ENCODE measurements at places on chromosomes 13 and 19. TPM values are rescaled to one million over a fixed set of nuclear protein-coding genes. Genes with fewer than 3 reads are reported as not detected.
A peak's percentile ranks its signal among the peaks of the same experiment; 100 is the strongest.

DNA sequence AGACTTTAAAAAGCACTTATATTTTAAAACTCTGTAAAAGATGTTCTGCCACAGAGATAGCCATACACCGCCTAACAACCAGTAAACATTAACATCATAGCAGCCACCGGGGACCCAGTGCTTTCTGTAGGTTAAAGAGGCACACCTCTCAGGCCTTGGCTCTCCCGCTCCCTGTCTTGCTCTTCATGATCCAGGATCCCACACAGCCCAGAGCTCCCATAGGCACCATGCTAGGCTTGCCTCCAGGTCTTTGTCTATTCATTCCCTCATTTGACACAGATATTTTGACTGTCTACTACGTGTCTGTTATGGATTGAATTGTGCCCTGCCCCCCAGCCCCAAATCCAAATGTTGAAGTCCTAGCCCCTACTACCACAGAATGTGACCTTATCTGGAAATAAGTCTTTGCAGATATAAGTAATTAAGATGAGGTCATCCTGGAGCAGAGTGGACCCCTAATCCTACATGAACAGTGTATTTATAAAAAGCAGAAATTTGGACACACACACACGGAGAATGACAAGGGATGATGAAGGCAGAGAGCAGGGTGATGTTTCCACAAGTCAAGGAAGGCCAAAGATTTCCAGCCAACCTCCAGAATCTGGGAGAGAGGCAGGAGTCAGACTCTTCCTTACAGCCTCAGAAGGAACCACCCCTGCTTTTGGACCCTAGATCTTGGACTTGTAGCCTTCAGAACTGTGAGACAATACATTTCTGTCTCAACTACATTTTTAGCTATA lies 272.6 kb downstream of the DNAJC15 start:
- DNase-seq: no peak
- H3K27me3 ChIP-seq: peaks cover 18% of the 10 kb centered on the region
- H3K4me1 ChIP-seq: no peaks in the 10 kb centered on the region

GRCh38 chr19:19407633-19407930 lies 2.1 kb downstream of the GATAD2A start:
- H3K27me3 ChIP-seq: no peaks in the 10 kb centered on the region
- H3K27ac ChIP-seq: no peak overlapping the region
- peaks cover 21% of the 10 kb centered on the region for H3K36me3 ChIP-seq
- no peak for DNase-seq
- H3K4me3 ChIP-seq: no peak overlapping the region

- H3K36me3 ChIP-seq: peaks cover 10% of the 10 kb centered on the region
- DNase-seq: no peak
- H3K4me1 ChIP-seq: peaks cover 3% of the 10 kb centered on the region
- no peak overlapping the region for H3K27ac ChIP-seq
These were observed 9.9 kb upstream of the RCBTB2 start for GRCh38 chr13:48542581-48543341.

Gene OR10H1
- not detected for total RNA-seq

DNA sequence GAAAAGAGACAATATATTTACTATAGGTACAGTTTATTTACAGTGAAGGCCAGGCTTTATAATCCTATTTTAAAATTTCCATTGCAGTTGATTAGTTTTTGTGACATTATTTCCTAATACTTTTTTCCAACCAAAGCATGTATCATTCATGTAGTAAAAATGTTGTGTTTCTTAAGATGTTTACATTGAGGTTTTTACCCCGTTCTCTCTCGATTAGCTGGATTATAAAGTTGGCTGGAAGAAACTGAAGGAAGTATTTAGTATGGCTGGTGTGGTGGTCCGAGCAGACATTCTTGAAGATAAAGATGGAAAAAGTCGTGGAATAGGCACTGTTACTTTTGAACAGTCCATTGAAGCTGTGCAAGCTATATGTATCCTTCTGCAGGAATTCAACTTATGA lies 21.2 kb downstream of the HNRNPM start:
- DNase-seq: no peak
- peaks cover 8% of the 10 kb centered on the region for H3K4me1 ChIP-seq
- no peak overlapping the region for H3K4me3 ChIP-seq

GRCh38 chr13:55563267-55563666 lies 1577.5 kb upstream of the PRR20A start:
- no peak overlapping the region for H3K27ac ChIP-seq
- H3K27me3 ChIP-seq: no peaks in the 10 kb centered on the region
- no peak for DNase-seq
- H3K4me3 ChIP-seq: no peak overlapping the region
- H3K4me1 ChIP-seq: no peaks in the 10 kb centered on the region

DNA sequence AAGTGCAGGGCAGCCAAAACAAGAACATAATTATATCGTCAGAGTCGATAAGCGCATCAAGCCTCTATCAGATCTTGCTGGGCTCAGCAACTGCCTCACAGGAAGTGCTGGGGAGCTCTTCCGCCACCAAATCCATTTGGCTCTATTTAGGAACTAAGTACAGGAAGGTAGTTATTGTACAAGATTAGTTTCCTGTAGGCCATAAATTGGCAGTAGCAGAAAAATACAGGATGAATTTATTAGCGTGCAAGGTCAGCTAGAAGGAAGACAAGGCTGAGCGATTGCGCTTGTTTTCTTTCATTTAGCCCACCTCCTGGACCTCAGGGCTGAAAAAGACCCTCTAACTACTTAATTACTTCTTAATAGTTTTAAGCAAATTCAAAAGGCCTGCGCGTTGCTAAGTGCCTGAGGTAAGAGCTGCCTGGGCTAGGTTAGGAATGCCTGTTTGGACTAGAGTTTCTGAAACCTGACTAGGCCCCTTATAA lies 118.5 kb downstream of the IRS2 start:
- no peak overlapping the region for H3K27ac ChIP-seq
- H3K27me3 ChIP-seq: no peaks in the 10 kb centered on the region
- no peak overlapping the region for H3K4me3 ChIP-seq

DNA sequence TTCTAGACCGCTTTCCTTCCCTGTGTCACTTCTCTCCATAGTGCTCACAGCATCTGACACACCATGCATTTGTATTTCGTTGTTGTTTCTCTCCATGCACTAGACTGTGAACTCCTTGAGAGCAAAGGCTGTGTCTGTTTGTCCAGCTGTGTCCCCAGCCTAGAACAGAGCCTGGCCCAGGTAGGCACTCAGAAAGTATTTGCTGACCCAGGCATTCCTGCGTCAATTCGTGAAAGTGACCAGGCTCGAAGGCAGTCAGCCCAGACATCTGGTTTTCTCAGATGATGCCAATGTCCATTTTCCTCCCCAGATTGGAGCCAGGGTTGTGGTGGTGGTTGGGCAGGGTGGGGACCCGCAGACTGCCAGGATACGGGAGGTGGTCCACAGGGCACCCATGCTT lies 164.8 kb downstream of the ZNF536 start:
- H3K27me3 ChIP-seq: no peaks in the 10 kb centered on the region
- no peak for DNase-seq
- H3K36me3 ChIP-seq: no peaks in the 10 kb centered on the region
- H3K4me1 ChIP-seq: no peaks in the 10 kb centered on the region
- H3K27ac ChIP-seq: no peak overlapping the region
- no peak overlapping the region for H3K4me3 ChIP-seq

Gene PLPPR3
- total RNA-seq: not detected

Gene ITM2B
- 48.7 TPM for total RNA-seq

- H3K27me3 ChIP-seq: no peaks in the 10 kb centered on the region
- H3K27ac ChIP-seq: no peak overlapping the region
- H3K4me3 ChIP-seq: no peak overlapping the region
These were observed 1.7 kb downstream of the B3GNT8 start for GRCh38 chr19:41425174-41426115.

DNA sequence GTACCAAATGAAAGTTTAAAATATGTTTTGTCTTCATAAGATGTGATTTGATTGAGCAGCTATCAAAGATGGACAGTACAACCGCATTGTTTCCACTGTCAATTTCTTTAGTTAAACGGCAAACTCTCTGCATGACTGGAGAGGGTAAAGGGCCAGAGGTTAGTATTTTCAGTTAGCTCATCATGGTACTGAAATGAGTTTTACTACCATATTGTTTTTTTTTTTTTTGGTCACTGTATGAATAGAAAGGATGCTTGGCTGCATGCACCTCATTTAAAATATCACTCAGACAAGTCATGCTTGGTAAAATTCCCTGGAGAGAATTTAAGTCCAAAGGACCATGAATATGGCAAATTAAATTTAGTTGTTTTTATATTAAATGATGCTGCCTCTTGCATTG lies 942.1 kb upstream of the SPRY2 start:
- no peak overlapping the region for H3K27ac ChIP-seq
- no peaks in the 10 kb centered on the region for H3K4me1 ChIP-seq
- H3K4me3 ChIP-seq: no peak overlapping the region
- no peaks in the 10 kb centered on the region for H3K36me3 ChIP-seq

Gene RNF225
- 0.57 TPM for total RNA-seq

Gene PSG7
- total RNA-seq: not detected

DNA sequence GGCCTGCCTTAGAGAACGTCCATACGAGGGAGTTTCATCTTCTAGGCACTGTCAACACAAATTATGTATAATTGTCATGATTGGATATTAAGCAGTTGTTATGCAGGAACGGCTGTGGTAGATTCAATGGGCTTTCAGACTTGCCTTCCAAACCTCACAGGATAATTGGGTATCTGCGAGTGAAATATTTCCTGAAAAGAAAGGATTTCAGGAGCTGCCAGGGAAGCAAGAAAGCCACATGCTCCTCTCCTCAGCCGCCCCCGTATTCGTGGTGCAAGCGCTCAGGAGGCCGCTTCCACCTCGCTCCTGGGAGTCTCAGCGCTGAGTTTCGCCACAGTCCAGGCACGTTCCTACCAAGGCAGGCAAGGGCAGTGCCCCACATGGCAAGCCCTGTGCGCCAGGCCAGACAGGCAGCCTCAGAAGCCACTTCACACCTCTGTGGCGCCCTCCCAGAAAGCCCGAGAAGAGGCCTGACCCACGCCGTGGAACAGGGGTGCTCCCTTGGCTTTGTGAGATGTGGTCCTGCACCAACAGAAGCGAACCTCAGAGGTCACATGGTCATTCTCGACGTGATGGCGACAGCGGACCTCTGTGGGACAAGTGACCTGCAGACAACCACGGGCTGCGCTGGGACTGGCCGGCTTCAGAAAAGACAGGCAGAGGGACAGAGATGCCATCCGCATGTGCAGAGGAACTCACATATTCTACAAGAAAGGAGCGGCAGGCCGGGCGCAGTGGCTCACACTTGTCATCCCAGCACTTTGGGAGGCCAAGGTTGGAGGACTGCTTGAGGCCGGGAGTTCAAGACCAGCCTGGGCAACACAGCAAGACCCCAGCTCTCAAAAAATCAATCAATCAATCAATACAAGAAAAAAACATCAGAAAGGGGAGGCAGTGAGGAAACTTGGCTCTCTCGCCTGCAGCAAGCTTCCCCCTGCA lies 41.4 kb downstream of the CEBPG start:
- no peaks in the 10 kb centered on the region for H3K36me3 ChIP-seq
- no peak for DNase-seq
- no peak overlapping the region for H3K27ac ChIP-seq
- no peaks in the 10 kb centered on the region for H3K27me3 ChIP-seq
- H3K4me3 ChIP-seq: no peak overlapping the region

GRCh38 chr19:10991521-10992081 lies 30.8 kb downstream of the SMARCA4 start:
- no peaks in the 10 kb centered on the region for H3K4me1 ChIP-seq
- no peak for DNase-seq
- peak overlapping the region; percentile 38 for H3K27ac ChIP-seq
- H3K27me3 ChIP-seq: no peaks in the 10 kb centered on the region

- H3K36me3 ChIP-seq: no peaks in the 10 kb centered on the region
- no peak for DNase-seq
- H3K4me3 ChIP-seq: no peak overlapping the region
- no peaks in the 10 kb centered on the region for H3K4me1 ChIP-seq
These were observed 279.0 kb downstream of the NHLRC3 start for GRCh38 chr13:39317291-39317690.

Gene RNF17
- total RNA-seq: not detected

DNA sequence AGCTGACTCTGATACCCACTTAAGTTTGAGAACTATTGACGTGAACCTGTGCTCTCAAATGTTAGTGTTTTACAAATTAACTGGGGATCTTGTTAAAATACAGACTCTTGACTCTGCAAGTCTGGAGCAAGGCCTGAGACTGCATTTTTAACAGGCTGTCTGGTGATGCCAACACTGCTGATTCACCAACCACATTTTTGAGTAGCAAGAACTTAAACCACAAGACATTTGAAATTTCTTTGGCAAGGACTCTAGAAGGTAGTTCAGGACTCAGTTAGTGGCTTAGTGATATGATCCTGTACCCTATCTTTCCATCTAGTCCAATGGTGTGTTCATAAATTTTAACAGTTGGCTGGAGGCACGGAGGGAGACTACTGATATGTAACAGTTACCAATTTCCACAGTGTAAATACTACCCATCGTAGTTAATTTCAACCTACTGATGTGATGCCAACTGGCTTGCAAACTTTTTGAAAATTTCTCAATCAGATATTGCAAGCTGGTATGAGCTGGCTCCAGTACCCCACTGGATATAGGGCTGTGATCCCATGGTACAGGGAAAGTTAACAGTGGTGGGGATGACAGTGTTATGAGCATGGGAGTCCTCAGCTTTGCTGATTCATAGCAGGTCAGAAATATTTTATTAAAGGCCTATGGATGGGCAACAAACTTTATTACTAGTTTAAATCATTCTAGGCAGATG lies 255.1 kb downstream of the TBC1D4 start:
- peak overlapping the region; percentile 0 for H3K27ac ChIP-seq
- DNase-seq: no peak
- peaks cover 3% of the 10 kb centered on the region for H3K27me3 ChIP-seq
- no peak overlapping the region for H3K4me3 ChIP-seq
- no peaks in the 10 kb centered on the region for H3K36me3 ChIP-seq

DNA sequence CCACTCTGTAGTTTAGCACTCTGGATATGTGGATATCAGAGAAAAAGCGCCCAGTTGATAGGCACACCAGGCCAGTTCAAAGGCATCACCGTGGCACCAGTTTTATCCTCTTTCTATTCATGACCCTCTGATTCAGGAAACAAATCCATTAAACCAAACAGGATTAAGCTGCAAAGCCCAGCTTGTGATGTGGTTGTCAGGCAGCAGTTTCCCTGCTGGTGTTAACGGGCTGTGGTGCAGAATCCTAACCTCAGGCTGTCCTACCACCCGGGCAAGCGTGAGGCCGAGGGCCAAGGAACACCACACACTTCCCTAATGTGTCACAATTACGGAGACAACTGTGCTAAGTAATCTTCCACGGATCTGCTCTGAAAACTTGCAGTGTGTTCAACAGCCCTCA lies 209.1 kb downstream of the OLFM4 start:
- DNase-seq: no peak
- no peaks in the 10 kb centered on the region for H3K36me3 ChIP-seq
- H3K4me3 ChIP-seq: no peak overlapping the region
- no peak overlapping the region for H3K27ac ChIP-seq

- no peak for DNase-seq
- no peak overlapping the region for H3K4me3 ChIP-seq
- no peak overlapping the region for H3K27ac ChIP-seq
- H3K36me3 ChIP-seq: peaks cover 5% of the 10 kb centered on the region
These were observed 2.3 kb upstream of the TMEM91 start for GRCh38 chr19:41373993-41374392.

Gene TUBA3C
- total RNA-seq: not detected

DNA sequence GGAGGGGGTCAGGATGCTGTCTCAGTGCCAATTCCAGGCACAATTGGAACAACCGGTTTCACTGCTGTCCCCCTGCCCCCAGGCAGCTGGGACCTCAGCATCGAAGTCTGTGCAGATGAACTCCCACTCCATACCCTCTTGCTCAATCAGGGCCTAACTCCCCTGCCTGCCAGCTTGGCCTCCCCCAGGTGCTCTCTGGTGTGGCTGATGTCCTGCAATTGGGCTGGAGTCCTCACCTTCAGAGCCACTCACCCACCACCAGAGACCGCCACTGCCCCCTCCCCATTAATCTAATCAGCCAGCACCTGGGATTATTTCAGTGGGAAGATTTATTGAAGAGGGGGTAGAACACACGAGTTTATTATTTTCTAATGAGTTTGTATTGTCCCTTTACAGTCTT lies 118.8 kb downstream of the MIPEP start:
- no peak overlapping the region for H3K4me3 ChIP-seq
- peaks cover 1% of the 10 kb centered on the region for H3K27me3 ChIP-seq
- no peaks in the 10 kb centered on the region for H3K36me3 ChIP-seq
- H3K4me1 ChIP-seq: peaks cover 3% of the 10 kb centered on the region
